Lower leg skin (tissue), 4 donors: ENCODE measurements at places on chromosomes 1 and 21. TPM values are rescaled to one million over a fixed set of nuclear protein-coding genes. Genes with fewer than 3 reads are reported as not detected.

The VWA1 gene
- total RNA-seq = 26.5 TPM

The S100A11 gene
- total RNA-seq = 516 TPM

The HPCAL4 gene
- not detected for total RNA-seq

The OLIG2 gene
- not detected for total RNA-seq

The SHISA4 gene
- 5.4 TPM for total RNA-seq

The LCE1D gene
- total RNA-seq = 130 TPM

The PTAFR gene
- total RNA-seq = 2.7 TPM

The LORICRIN gene
- total RNA-seq = 718 TPM

The CD244 gene
- total RNA-seq = not detected

The SYT6 gene
- total RNA-seq = not detected

The RHBDL2 gene
- total RNA-seq = 17.0 TPM

The IGSF9 gene
- total RNA-seq = 18.8 TPM

The RSRP1 gene
- total RNA-seq = 131 TPM

The AMY2B gene
- 16.9 TPM for total RNA-seq

The DARS2 gene
- total RNA-seq = 5.4 TPM

The NOS1AP gene
- total RNA-seq = 1.1 TPM

The RHOC gene
- total RNA-seq = 133 TPM

The ADAMTS4 gene
- total RNA-seq = 15.3 TPM

The DNAJC8 gene
- total RNA-seq = 35.4 TPM

The FMO5 gene
- 35.7 TPM for total RNA-seq

The CD1B gene
- total RNA-seq = not detected

The GIPC2 gene
- 12.3 TPM for total RNA-seq

The GNAT2 gene
- not detected for total RNA-seq

The KHDRBS1 gene
- 76.2 TPM for total RNA-seq

The EDARADD gene
- 7.2 TPM for total RNA-seq

The ZNF683 gene
- not detected for total RNA-seq

The FCGR3B gene
- total RNA-seq = 1.1 TPM

The CFHR1 gene
- total RNA-seq = not detected

The DNASE2B gene
- total RNA-seq = 0.29 TPM

The HES5 gene
- 32.5 TPM for total RNA-seq

The CLCNKB gene
- total RNA-seq = 0.26 TPM

The FAM72A gene
- total RNA-seq = 9.7 TPM

The SPRR1B gene
- 213 TPM for total RNA-seq

The FCRL3 gene
- total RNA-seq = not detected

The SERPINC1 gene
- total RNA-seq = not detected

The RYR2 gene
- 0.91 TPM for total RNA-seq

The LDLRAD2 gene
- total RNA-seq = not detected

The RGS16 gene
- total RNA-seq = 1.2 TPM

The OLFM3 gene
- total RNA-seq = not detected

The S100A14 gene
- total RNA-seq = 542 TPM

The PIAS3 gene
- 47.7 TPM for total RNA-seq

The LDLRAD1 gene
- total RNA-seq = not detected

The AMIGO1 gene
- 5.2 TPM for total RNA-seq

The COL9A2 gene
- 5.5 TPM for total RNA-seq

The PRR9 gene
- total RNA-seq = 0.38 TPM

The KIF26B gene
- total RNA-seq = 5.7 TPM

The FAM151A gene
- not detected for total RNA-seq

The ARMH1 gene
- not detected for total RNA-seq

The NR1I3 gene
- not detected for total RNA-seq

The HCRTR1 gene
- total RNA-seq = not detected

The TMEM79 gene
- total RNA-seq = 111 TPM

The AMY1B gene
- total RNA-seq = not detected
